PC-3 (cell line): ENCODE measurements at places on chromosomes 3 and 15.

DNA sequence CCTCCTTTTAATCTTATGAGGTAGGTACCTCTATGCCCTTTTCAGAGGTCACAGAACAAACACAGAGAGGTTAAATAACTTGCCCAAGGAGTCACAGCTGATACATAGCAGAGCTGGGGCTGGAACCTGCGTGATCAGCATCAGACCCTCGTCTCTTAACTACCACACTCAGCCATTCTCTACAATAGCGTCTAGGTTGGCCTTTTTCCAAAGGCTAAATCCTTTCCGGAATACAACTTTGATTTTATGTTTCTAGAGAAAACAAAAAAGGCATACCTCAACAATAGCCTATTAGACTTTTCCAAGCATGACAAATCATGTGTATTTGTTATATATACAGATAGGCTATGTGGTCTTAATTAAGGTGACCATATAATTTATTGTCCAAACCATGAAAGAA is 187.2 kb downstream of the RORA start:
- DNase-seq, result no peak

- no peak for DNase-seq
These were observed 348.8 kb downstream of the ROBO1 start for GRCh38 chr3:79418855-79419621.

DNA sequence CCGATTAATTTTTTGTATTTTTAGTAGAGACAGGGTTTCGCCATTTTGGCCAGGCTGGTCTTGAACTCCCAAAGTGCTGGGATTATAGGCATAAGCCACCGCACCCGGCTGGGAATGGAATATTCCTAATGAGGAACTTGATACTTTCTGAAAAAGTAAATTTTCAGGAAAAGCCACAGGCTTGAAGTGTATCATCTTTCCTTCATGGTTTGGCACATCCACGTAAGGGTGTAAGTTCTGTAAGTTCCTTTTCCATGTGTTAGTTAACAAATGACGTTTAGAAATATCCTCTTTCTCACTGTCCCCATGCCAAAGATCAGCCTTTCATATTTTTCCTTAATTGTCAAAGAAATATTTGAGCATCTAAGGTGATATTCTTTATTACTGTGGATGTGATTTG is 24.9 kb downstream of the TMEM45A start:
- DNase-seq, result no peak

- peak; percentile 90 for DNase-seq
These were observed 83.1 kb downstream of the DNAJB8 start for GRCh38 chr3:128383316-128384235.

- peak; percentile 40 for DNase-seq
These were observed 29.1 kb upstream of the LYSMD4 start for GRCh38 chr15:99762288-99762687.

GRCh38 chr3:22392859-22393258 is 641.8 kb upstream of the ZNF385D start:
- no peak for DNase-seq

- DNase-seq, result no peak
These were observed 154.4 kb upstream of the HES1 start for GRCh38 chr3:193981504-193981903.

DNA sequence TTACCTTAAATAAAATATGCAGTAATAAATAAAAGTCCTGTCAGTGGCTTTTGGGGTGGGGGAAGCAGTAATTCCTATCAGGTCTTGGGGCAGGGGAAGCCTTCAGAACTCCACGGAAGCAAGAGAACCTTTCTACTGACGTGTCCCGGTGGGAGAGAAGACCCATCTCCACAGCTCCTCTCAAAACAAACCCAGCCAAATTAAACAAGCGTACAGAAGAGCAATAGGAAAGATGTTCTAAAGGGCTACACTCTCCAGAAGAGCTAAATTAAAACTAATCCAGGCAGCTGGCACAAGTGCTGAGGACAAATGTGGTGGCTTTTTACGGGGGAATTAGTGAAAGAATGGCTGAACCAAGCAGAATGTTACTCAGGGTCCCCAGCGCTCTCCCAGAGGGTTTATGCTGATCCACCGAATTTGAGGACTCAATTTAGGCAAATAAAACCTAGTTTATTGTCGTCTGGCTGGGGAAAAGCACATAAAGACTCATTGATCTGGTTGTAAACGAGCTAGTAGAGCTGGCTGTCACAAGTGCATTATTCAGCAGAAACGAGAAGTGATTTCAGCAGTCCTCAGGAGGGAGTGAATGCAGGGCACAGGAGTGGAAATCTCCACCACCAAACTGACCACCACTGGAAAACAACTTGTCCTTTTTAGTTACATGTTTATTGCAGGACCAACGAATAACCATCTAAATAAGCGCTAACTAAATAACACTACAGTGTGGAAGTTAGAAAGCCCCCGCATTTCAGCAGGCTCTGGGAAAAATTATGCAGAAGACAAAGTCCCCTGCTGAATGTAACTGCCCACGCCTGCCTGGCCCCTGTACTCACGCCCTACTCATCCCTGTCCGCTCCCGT is 13.5 kb downstream of the BFSP2 start:
- DNase-seq, result no peak

- peak; percentile 71 for DNase-seq
These were observed 187.1 kb upstream of the DNAJC19 start for GRCh38 chr3:181176601-181177000.

- DNase-seq, result no peak
These were observed 426.3 kb downstream of the MECOM start for GRCh38 chr3:169237201-169237600.

DNA sequence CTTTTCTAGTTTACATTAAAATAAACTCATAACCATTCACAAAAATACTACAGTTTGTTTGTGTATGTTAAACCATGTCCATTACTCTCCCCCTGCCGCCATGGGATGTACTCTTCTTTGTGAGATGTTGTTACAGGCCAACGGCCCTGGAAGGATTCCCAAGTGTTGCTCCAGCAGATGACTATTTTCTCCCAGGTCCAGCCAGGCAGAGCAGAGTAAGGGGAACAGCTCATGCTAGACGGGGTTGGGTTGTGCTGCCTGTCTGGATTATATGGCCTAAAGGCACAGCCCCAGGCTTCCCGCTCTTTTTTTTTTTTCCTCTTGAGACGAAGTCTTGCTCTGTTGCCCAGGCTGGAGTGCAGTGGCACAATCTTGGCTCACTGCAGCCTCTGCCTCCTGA is 24.5 kb upstream of the SLCO2A1 start:
- no peak for DNase-seq

DNA sequence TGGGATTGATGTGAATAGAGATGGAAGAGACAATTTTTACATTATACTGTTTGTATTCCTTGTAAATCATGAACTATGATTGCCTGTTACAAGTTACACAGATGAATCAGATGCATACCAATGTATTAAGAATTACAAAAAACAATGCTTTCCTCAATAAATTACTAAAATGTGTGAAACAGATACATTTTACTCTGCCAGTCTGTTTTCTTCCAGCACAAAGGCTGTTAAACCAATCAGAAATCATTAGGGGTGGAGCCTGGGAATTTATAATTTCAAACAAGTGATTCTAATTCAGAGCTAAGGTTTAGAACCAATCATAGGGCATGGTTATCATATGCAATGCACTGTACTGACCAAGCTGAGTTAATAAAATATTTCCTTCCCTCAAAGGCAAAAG is 21.8 kb upstream of the ANKRD28 start:
- DNase-seq, result no peak

- no peak for DNase-seq
These were observed 204.8 kb upstream of the TOPAZ1 start for GRCh38 chr3:44036850-44037249.
